ENCODE measurements at places on chromosomes 1 and 21. TPM values are rescaled to one million over a fixed set of nuclear protein-coding genes. Genes with fewer than 3 reads are reported as not detected.

RHBG gene
- not detected for total RNA-seq

APCS gene
- not detected for total RNA-seq

RHBDL2 gene
- total RNA-seq, result 7.7 TPM

LMOD1 gene
- total RNA-seq, result 112 TPM

TNFSF4 gene
- total RNA-seq, result 1.6 TPM

SPRTN gene
- total RNA-seq, result 10.8 TPM

MNDA gene
- total RNA-seq, result 0.36 TPM

UBXN10 gene
- total RNA-seq, result 10.6 TPM

DNA sequence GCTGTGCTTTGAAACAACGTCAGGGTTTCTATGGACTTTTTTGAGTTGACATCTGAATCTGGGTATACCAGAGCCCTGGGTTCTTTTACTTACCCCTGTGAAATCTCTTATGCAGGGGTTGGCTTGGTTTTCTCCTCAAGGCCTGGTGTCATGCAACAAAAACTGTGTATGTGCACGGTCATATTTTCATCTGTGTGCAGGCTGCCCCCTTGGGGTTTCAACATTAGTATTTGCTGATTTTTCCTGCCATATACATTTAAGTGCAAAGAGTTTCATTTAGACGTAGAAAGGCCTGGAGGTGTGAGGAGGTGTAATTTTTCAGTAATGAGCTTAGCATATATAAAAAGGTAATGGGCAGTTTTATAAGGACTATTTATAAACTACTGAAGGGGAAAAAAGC is 22.0 kb upstream of the ZBTB18 start:
- H3K4me1 ChIP-seq, result no peaks in the 10 kb centered on the region
- H3K27ac ChIP-seq, result no peak overlapping the region
- no peak for DNase-seq
- H3K4me3 ChIP-seq, result no peak overlapping the region
- no peaks in the 10 kb centered on the region for H3K27me3 ChIP-seq
- no peaks in the 10 kb centered on the region for H3K36me3 ChIP-seq

- no peak overlapping the region for H3K27ac ChIP-seq
- H3K27me3 ChIP-seq, result peaks cover 65% of the 10 kb centered on the region
- H3K4me3 ChIP-seq, result no peak overlapping the region
- no peak for DNase-seq
- no peaks in the 10 kb centered on the region for H3K4me1 ChIP-seq
- no peaks in the 10 kb centered on the region for H3K36me3 ChIP-seq
Observed at GRCh38 chr1:50418600-50419109, 4.6 kb downstream of the DMRTA2 start.

DNA sequence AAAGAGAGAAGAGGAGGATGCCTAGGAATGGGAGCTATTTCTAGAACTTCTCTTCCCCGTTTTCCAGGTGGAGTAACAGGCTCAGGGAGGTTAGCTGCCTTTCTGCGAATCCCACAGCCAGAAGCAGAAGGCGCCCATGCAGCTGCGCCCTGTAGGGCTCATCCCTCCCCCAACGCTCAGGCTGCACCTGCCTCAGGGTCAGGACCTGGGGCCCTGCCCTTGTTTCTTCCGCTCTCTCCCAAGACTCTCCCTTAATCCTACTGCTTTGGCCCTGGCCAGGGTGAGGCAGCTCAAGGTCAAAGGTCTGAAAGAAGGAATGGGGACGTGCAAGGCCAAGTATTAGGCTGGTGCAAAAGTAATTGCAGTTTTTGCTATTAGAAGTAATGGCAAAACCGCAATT is 30.5 kb upstream of the PADI2 start:
- peaks cover 12% of the 10 kb centered on the region for H3K27me3 ChIP-seq
- H3K27ac ChIP-seq, result no peak overlapping the region
- no peak overlapping the region for H3K4me3 ChIP-seq

DNA sequence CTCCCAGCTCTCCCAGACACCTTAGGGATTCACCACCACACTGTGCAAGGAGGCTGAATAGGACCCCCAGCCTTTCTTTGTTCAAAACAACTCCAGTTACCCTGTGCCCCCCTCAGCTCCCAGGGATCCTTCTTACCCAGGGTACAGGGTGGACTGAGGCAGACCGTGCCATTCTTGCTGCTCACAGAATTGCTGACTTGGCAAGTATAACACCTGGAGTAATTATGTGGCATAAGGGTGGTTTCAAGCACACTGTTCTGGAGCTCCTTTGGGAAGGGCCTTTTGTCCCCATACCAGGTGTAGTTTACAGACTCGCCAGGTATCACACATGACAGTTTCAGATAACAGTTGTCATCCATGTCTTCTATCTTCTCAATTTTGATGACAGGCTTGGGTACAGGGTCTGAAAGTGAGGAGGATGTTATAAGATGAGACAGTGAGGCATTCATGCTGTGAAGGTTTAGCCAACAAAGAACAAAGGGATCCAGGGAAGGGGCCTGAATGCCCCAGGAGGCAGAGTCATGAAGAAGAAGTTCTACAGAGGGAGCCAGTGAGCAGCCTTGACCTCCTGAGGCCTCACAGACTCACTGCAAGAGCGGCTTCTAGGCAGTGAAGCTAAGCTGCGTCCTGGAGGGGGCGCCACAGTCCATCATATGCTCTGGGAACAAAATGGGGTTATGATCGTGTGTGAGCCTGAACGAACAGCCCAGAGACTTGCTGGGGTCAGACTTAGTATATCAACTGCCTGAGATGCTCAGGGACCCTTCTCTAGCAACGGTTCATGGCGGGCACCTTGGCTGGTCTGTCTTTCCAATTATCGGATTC is 30.3 kb downstream of the CD48 start:
- no peaks in the 10 kb centered on the region for H3K4me1 ChIP-seq
- no peak overlapping the region for H3K27ac ChIP-seq
- no peak for DNase-seq
- H3K36me3 ChIP-seq, result no peaks in the 10 kb centered on the region
- no peaks in the 10 kb centered on the region for H3K27me3 ChIP-seq
- H3K4me3 ChIP-seq, result no peak overlapping the region

DNA sequence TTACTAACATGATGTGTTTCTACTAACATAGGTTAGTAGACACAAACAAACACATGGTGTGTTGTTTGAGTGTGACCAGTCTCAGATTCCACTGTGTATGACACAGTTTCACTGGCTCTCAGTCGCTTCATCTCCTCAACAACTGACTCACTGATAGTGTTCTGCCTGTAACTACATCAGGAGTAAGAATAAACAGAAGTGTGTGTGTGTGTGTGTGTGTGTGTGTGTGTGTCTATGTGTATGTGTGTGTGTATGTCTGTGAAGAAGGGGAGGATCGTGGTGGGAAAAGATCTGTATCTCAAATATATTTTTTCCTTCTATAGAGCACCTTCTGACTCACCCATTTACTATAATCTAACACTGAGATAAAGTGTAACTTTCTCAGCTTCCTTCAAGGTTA is 391.0 kb downstream of the PTPRC start:
- no peak overlapping the region for H3K4me3 ChIP-seq
- no peak overlapping the region for H3K27ac ChIP-seq
- DNase-seq, result no peak
- H3K4me1 ChIP-seq, result no peaks in the 10 kb centered on the region
- no peaks in the 10 kb centered on the region for H3K27me3 ChIP-seq

DNA sequence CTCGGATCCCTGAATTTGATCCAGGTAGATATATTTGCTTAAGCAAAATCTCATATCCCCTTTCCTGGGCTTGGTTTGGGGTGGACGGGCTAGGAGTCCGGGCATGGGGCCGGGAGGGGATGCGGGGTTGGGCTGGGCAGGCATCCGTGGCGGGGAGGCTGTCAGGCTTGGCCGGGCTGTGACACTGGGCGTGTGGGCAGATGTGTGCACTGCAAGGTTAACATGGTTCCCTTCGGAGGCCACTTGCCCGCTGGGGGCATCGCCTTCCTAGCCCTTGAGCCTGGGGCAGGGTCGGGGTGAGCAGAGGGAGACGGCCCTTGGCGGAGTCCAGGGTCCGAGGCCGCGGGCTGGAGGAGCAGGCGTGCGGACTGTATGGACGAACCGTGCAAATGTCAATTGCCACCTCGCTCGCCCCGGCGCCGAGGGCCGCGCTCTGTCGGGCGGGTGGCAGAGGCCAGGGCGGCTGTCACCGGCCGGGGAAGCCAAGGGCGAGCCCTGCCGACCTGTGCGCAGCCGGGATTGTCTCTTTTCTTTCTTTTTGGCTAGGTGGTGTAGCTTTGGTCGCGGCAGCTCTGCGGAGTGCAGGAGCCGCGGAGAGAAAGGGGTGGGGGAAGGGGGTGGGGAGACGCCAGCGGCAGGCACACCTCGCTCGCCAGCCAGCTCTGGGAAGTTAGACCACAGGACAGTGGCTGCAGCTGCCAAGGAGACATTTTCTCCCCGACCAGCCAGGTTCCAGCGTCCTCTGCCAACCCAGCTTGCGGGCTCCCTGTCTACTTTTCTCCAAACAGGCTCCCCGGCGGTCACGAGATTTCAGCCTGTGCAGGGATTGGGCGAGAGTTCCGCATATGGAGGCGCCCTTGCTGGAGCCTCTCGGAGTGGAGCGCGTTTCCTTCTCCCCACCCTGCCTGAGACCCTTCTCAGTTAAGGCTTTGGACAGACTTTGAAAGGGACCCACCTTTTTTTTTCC is 1.3 kb downstream of the RCOR3 start:
- no peaks in the 10 kb centered on the region for H3K36me3 ChIP-seq
- H3K4me1 ChIP-seq, result peaks cover 5% of the 10 kb centered on the region
- DNase-seq, result peak; percentile 91

- H3K27ac ChIP-seq, result no peak overlapping the region
- no peak overlapping the region for H3K4me3 ChIP-seq
- no peaks in the 10 kb centered on the region for H3K36me3 ChIP-seq
- H3K4me1 ChIP-seq, result peaks cover 4% of the 10 kb centered on the region
- DNase-seq, result no peak
- H3K27me3 ChIP-seq, result peaks cover 26% of the 10 kb centered on the region
Observed at GRCh38 chr1:20555758-20556120, 3.4 kb downstream of the FAM43B start.

GRCh38 chr21:45076245-45076711 is 1.9 kb downstream of the ADARB1 start:
- H3K4me1 ChIP-seq, result no peaks in the 10 kb centered on the region
- no peaks in the 10 kb centered on the region for H3K36me3 ChIP-seq
- no peak overlapping the region for H3K27ac ChIP-seq
- H3K27me3 ChIP-seq, result no peaks in the 10 kb centered on the region
- DNase-seq, result no peak

DNA sequence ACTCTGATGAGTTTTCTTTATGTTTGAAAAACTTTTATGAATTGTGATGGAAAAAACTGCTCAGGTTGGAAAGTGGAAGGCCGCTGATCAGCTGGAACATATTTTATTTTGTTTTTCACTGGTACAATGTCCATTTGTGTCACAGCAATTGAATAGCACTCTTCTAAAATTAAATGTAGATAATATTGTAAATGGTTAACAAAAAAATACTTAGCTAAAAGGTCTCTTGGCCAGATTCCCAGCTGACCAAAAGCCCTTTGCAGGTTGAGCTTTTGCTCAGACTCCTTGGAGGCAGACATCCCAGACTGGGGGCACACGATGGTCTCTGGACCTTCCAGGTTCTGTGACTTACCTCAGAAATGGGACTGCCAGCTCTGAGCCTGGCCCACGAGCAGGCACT is 26.3 kb downstream of the SAMD13 start:
- no peak overlapping the region for H3K4me3 ChIP-seq
- H3K27ac ChIP-seq, result no peak overlapping the region
- no peaks in the 10 kb centered on the region for H3K27me3 ChIP-seq
- no peaks in the 10 kb centered on the region for H3K36me3 ChIP-seq
- no peak for DNase-seq

- H3K36me3 ChIP-seq, result no peaks in the 10 kb centered on the region
- H3K4me3 ChIP-seq, result no peak overlapping the region
- H3K27me3 ChIP-seq, result no peaks in the 10 kb centered on the region
- H3K27ac ChIP-seq, result no peak overlapping the region
- no peaks in the 10 kb centered on the region for H3K4me1 ChIP-seq
Observed at GRCh38 chr1:24189528-24189927, 2.4 kb upstream of the IFNLR1 start.

DNA sequence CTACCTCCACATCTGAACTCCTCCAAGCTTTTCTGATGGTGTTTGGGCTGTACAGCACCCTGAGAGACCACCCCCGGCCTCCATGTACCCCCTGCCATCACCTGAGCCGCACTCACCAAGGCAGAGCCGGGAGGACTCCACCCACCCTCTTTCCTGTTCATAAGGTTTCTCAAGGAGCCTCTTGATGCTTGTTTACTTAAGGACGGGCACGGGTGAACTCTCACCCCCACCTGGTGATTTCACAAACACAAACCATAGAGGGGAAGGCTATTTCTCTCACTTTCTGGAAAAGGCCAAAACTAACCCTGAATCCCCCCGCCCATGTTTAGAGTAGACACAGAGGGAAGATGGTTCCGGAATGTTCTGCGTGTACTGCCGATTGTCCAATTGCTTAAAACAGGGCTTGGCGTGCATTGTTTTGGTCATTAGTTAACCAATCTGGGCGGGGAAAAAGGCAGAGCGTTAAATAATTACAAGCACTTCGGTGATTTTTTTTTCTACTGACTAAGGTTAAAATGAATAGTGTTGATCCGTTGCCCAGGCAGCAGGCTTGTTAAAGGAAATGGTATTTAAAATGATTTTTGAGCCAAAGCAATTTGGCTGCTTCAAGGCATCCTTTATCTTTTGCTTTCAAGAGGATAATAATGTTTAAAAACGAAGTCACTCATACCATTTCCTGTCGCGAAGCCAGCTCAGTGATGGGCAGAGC is 279.8 kb upstream of the VAMP3 start:
- no peak for DNase-seq
- H3K36me3 ChIP-seq, result no peaks in the 10 kb centered on the region
- no peak overlapping the region for H3K4me3 ChIP-seq
- H3K4me1 ChIP-seq, result no peaks in the 10 kb centered on the region

GRCh38 chr1:53527368-53527767 is 68.2 kb downstream of the DMRTB1 start:
- no peak overlapping the region for H3K27ac ChIP-seq
- peaks cover 4% of the 10 kb centered on the region for H3K4me1 ChIP-seq
- H3K4me3 ChIP-seq, result no peak overlapping the region

- no peaks in the 10 kb centered on the region for H3K36me3 ChIP-seq
- H3K27me3 ChIP-seq, result no peaks in the 10 kb centered on the region
- peak overlapping the region; percentile 75 for H3K27ac ChIP-seq
- DNase-seq, result peak; percentile 41
Observed at GRCh38 chr1:21909787-21910503, 27.2 kb downstream of the HSPG2 start.
